ENCODE measurements at places on chromosomes 16 and 17.
A peak's percentile ranks its signal among the peaks of the same experiment; 100 is the strongest.

- no peak for DNase-seq
Observed at GRCh38 chr17:46056800-46057304, 57.8 kb downstream of the STH start.

GRCh38 chr16:75116081-75116910 lies at the start of gene LDHD:
Gene LDHD, minus strand, starts transcription at chr16:75116780. Its CDS starts 60 bp downstream, at chr16:75116720.
- DNase-seq, result peak; percentile 96

DNA sequence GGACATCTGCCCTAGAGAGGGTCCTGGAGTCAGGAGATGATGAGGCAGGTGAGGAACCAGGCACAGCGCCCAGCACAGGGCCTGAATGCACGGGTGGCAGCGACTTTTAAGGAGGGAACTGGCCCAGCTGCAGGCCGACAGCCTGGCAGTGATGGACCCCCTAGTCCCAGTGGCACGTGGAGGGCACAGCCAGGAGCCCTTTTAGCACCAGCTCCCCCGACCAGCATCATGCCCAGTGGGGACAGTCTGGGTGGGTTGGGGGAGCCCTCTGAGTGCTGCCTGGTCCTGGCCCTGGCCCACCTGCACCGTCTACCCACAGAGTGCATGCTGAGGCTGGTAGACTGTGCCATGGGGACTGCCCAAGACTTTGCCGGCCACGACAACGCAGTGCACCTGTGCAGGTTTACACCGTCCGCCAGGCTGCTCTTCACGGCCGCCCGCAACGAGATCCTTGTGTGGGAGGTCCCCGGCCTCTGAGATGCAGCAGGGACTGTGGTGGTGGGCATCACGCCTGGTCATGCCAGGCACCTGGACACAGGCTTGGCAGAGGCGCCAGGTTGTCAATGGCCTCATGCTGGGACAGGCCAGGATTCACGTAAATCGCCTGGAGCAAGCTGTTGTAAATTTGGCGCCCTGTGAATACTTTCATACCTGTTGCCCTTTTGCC lies 686 bp upstream of the RHOT2 start:
- no peak for DNase-seq

GRCh38 chr17:75086496-75087181 lies 1.1 kb upstream of the SLC16A5 start:
- no peak for DNase-seq
